ENCODE measurements at places on chromosomes 3 and 15.
A peak's percentile ranks its signal among the peaks of the same experiment; 100 is the strongest.

- DNase-seq: no peak
Observed at GRCh38 chr3:7188551-7188950, 327.6 kb downstream of the GRM7 start.

GRCh38 chr3:15108082-15108545, 9.2 kb upstream of the RBSN start:
- DNase-seq: peak; percentile 79

GRCh38 chr3:9168241-9168741, 81.2 kb downstream of the SRGAP3 start:
- peak; percentile 26 for DNase-seq

GRCh38 chr3:160400030-160400701, 716 bp downstream of the SMC4 start:
- peak; percentile 14 for DNase-seq

DNA sequence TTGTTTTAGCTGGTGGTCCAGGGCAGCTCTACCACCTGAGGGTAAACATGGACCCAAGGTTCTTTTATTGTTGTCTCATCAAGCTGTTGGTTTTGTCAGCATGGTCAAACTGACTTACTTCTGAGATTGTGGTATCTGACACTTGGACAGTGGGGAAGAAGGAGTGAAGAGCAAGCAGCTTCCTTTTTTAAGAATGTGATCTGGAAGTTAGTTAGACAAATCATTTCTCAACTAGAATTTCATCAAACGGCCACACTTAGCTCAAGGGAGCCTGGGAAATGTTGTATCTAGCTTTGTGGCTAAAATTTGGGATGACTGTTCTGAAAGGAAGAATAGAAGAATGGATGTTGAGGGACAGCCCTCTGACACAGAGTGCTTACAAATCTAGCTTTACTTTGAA, 215.2 kb downstream of the ZNF621 start:
- no peak for DNase-seq

GRCh38 chr15:38040615-38041014, 106.2 kb downstream of the TMCO5A start:
- DNase-seq: no peak

GRCh38 chr15:33330931-33331330, 20.2 kb downstream of the RYR3 start:
- no peak for DNase-seq

DNA sequence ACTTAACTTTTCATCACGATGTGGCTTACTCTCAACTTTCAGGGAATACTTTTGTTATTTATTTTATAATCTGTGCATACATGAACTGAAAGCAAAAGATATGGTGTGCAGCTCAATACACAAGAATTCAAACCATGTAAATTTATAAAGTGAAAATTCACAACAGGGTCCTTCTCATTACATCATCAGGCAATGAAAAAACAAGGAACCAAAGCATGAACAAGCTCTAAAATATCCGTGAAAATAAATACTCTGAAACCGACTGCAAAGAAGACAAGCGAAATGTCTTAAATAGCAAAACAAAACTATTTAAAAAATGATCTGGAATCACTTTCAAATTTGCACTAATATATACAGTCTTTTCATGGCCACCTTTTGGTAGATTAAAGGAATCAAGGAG, 28.9 kb downstream of the GNB5 start:
- no peak for DNase-seq

DNA sequence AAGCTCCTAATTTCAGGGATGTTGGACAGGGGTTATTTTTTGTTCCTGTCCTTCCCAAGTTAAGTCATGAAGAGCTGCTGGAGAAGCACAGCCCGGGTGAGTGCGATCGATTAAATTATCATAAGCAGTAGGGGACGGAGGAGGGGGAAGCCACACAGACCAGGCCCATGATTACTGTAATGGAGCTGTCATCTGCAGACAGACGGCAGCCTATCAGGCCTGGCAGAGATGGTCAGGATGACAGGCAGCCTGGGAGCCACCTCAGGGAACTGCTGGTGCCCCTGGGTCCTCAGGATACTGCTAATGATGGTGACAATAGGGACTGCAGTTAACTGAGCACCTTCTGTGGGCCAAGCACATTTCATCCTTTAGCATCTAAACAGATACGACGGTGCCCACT, 147.7 kb downstream of the RAB11A start:
- no peak for DNase-seq

- no peak for DNase-seq
Observed at GRCh38 chr3:37640636-37641375, 220.9 kb upstream of the CTDSPL start.

- DNase-seq: no peak
Observed at GRCh38 chr3:125141596-125142419, 70.7 kb downstream of the SLC12A8 start.

DNA sequence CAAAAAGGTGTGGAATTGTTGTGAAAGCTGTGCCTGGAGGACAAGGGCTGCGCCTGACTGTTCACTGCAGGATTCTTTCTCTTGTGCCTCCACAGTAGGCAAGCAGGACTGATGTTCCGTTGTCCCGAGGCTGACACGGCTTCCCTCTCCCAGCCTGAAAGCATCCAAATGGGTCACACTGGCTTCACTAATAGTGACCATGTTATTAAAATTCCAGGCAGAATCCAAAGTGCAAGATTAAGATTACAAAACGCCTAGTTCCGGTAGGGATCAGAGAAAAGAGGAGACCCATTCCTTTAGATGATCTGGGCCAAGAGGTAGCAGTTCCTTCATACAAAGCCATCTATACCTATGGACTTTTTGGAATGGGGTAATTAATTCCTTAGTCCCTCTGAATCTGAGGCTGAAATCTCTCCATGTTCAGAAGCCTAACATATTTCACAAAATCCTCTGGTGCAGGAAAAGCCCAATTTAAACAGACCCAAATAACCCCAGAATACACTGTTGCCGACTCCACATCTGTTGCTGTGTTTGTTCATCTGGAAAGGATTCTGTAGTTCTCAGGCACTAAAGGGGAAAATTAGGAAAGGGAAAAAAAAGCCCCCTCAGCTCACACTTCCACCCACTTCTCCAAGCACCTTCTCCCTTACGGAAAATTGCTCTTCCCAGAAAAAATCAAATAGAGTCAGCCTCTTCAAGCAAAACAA, 145.9 kb downstream of the RORA start:
- DNase-seq: no peak

DNA sequence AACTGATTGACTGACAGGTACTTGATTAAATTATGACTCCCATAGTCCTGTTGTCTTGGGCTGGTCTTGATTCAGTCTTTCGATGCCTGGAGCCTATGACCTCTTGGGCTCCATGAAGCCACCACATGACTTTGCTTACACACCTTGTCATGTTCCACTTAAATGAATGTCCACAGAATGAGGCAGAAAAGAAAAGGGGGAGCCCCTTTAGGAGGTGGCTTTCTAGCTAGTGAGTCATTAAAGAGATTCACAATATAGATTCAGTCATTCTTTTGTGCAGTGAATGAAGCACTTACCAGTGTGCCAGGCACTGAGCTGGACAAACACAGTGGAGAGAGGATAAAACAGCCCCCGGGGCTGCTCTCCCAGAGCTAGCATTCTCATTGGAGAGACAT, 17.1 kb downstream of the VIPR1 start:
- no peak for DNase-seq

- DNase-seq: no peak
Observed at GRCh38 chr15:88911766-88912118, 1.4 kb downstream of the MFGE8 start.

DNA sequence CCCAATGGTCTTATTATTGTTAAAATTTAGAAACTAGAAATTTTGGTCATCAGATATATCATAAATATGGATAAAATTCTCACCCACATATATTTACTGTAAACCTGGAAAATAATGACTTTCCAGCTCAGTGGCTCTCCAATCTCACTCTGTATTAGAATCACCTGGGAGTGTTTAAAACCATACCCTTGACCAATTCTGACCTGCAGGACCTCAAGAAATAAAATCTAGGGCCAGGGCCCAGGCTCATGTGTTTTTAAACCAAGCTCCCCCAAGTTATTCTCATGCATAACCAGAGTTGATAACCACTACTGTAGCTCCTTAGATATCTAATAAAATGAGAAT, 372.1 kb downstream of the SHQ1 start:
- DNase-seq: no peak

DNA sequence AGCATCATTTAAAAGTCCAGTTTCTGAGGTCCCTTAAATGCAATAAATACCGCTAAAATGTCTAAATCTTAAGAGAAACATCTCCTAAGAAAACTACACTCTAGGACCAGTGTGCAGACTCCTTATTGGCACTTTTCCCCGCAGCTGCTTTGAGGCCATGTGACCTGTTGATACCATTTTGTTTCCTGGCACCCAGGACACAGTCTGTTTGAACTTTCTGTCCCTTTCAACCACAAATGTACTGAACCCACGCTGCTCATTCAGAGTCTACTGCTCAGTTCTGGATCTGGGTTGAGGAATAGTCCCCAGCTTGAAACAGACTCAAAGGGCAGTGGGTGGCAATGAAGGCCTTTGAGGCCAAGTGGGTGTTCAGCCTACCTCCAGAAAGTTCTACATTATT, 17.1 kb downstream of the LDHAL6B start:
- no peak for DNase-seq

DNA sequence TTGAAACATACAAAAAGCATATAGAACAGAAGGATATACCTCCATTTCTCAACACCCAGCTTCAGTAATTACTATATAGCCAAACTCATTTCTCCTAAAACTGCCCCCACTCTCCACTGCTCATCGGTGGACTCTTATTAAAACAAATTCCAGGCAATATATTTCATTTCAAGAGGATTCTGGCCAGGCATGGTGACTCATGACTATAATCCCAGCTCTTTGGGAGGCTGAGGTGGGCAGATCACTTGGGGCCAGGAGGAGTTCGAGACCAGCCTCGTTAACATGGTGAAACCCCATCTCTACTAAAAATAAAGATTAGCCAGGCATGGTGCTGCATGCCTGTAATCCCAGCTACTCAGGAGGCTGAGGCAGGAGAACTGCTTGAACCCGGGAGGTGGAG, 40.9 kb downstream of the SNX4 start:
- DNase-seq: no peak

GRCh38 chr3:23262766-23263165, 59.6 kb downstream of the UBE2E2 start:
- no peak for DNase-seq

DNA sequence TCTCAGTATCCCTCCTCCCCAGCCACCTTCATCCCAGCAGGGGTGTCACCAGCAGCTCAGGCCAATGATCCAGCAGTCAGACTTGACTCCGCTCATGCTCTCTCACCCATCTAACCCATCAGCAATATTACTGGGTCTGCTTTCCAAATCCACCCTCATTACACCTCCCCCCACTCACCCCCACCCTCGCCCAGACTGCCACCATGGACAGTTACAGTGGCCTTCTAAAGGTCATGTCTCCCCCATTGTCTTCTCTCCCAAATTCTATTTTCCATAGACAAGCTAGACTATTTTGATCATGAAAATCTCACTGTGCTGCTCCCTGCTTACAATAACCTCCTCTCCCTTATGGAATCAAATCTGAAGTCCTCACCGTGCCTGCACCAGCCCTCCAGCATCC, 156.0 kb downstream of the TJP1 start:
- no peak for DNase-seq

DNA sequence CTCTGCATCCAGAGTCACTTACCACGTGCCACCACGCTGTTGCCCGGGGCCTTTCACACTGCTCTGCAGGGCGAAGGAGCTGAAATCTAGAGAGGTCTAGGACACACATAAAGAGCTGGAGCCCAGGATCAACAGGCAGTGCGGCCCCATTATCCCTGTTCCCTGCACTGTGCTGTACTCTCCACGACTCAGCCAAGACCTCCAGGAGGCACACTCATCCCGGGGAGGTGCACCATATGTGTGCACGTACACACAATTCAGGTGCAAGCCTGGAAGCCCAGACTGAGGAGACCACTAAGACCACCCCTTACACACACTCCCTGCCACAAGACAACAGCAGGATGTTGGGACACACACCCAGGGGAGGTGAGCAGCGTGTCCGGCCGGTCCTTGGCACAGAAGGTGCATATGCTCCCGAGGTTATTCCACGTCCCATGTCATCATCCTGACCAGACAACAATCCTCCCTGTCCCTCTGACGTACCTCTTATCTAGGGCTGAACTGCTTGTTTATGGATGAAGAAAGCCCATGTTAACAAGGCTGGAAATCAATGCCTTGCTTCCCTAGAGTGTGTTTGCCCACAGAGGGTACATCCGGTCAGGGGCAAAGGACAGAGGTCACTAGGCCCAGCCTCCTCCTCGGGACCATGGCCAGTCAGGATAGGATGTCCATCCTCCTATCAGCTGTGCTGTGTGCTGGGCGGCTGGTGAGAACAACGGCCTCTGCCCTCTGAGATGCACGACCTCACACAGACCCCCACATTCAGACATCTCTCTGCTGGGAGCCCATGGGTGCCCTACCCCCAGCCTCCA, 16.1 kb downstream of the KLF15 start:
- DNase-seq: no peak

DNA sequence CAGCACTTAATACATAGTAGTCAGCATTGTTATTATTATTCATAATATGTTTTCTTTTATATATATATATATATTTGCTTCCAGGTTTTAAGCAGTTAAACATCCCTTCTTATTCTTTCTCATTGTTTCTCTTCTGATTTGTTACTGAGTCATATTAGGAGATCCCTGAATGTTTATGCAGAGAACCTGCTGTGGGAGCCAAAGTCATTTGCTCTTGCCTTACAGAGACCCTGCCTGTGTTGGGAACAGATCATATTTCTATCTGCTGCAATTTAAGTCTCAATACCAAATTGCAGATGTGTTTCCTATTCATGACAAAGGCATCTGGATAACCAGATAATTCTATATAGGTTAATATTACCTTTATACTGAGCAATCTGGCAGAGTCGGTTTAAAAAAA, 323.0 kb upstream of the UMPS start:
- no peak for DNase-seq

GRCh38 chr15:61380270-61380669, 151.2 kb upstream of the RORA start:
- DNase-seq: no peak

DNA sequence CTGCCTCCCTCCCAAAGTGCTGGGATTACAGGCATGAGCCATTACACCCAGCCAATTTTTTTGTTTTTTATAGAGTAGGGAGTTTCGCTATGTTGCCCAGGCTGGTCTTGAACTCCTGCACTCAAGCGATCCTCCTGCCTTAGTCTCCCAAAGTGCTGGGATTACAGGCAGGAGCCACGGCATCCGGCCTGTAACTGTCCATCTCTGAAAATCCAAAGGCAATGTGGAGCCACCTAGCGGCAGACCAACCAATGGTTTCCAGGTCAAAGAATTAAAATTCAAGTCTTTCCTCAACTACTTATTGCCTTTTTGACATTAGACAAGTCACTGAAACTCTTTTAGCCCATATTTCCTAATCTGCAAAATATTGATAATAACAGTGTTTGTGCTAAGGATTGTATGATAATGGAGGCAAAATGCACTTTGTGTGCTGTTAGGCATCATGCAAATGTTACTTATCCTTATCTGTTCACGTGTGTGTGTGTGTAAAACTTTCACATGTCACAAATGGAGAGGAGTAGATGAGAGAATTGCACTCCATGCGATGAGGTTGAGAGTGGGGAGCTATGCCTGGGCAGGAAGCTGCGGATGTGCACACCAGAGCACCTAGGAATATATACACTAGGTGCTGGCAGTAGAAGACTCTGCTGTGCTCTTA, 48.7 kb downstream of the COL8A1 start:
- DNase-seq: peak; percentile 16

- DNase-seq: no peak
Observed at GRCh38 chr3:43783987-43784639, 93.4 kb downstream of the ABHD5 start.

- no peak for DNase-seq
Observed at GRCh38 chr3:54713455-54713854, 214.4 kb downstream of the LRTM1 start.

Data from globus pallidus (tissue), 1 donor.